ENCODE measurements at places on chromosomes 6 and 20.

DNA sequence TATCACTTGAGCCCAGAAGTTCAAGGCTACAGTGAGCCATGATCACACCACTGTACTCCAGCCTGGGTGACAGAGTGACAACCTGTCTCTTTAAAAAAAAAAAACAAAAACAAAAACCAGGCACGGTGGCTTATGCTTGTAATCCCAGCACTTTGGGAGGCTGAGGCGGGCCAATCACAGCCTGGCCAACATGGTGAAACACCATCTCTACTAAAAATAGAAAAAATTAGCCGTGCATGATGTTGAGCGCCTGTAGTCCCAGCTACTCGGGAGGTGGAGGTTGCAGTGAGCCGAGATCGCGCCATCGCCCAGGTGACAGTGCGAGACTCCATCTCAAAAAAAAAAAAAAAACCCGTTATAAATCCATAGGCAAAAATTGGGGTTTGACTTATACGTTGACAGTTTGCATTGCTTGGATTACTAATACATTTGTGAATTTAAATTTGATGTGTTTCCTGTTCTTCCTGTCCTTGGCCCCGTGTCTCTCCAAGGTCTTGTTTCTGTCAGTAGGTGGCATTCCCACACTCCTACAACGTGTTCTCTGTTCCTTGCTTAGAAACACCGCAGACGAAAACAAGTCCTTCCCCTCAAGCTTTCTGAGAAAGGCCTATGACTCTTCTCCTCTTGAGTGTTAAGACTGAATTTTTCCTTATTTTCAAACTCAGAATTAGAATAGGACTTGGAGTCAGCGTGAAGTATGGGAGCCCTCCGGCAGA, 147.0 kb downstream of the DTNBP1 start:
- no peak for DNase-seq

- DNase-seq: peak; percentile 2
Observed at GRCh38 chr6:75135450-75135849, 70.4 kb downstream of the COL12A1 start.

DNA sequence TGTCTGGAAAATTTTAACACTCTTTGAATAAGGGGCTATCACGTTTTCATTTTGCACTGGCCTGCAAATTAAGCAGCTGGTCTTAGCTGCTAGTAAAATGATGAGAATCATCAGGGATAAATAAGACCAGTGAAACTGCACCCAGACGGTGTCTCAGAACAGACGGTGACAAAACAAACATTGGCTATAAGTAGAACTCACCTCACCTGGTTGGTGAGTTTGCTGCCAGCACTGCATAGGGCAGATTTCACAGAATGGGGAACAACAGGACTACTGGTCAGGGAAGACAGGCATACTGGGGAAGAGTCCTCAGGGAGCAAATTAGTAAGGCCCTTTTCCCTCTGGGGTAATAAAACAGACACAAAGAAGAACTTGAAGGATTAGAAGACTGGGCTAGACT, 175.9 kb upstream of the CITED2 start:
- DNase-seq: no peak

DNA sequence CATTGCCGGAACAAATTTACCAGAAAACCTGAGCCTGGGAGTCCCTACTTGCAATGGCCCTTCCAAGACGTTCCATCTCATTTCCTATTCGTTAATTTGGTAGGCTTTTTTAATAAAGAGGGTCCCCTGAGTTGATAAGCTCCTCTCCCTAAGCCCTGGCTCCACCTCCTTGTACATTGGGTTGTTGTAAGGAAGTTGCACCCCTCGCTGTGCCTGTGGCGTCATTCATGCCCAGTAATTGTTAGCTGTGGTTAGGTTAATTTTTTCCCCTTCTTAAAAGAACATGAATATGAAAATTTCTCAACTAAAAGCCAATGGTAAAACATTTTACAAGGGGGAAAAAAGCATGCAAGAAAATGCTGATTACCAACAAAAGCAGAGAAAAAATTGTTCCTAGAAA, 91.9 kb downstream of the SLC24A3 start:
- no peak for DNase-seq

GRCh38 chr6:14804001-14804784, 441.7 kb upstream of the JARID2 start:
- DNase-seq: no peak

All from NCI-H1694 (cell line).